ENCODE measurements at places on chromosomes 11 and 22. TPM values are rescaled to one million over a fixed set of nuclear protein-coding genes. Genes with fewer than 3 reads are reported as not detected.
A peak's percentile ranks its signal among the peaks of the same experiment; 100 is the strongest.

JHY gene
- total RNA-seq, result 2.8 TPM

SMDT1 gene
- total RNA-seq, result 16.6 TPM

DNA sequence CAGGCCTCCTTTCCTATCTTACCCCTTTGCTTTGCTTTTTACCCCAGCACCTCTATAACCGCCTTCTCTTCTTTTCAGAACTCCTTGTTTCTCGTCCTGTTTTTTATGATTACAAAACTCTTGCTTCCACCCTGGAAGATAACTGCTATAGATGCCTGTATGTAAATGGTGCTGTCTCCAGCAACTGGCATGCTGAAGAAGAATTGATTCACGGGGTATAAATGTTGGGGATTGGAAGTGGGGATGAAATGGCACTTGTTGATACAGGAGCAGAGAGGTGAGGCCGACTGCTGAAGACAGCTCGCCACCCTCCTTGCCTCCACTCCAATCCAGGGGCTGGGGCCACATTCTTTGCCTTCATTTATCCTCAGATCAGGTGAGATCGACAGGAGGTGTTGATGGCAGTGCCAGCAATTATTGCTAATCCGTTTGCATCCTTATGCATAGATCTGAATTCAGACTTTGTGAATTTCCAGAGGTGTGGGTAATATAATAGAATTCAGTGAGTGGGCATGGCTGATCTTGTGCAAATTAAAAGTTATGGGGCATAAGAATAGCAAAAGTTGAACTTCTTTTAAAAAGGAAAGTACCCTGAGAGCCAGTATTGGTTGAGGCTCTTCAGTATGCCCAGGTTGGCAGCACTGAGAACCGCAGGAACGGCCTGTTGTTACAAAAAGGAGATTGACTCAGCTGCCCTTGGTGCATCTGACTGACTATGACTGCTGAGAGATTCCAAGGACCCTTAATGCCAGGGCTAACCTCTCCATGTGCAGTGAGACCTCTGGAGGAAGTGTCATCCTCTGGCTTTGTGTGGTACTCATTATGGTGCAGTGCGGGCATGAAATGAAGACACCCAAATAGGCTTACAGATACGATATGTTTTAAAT is 5.3 kb downstream of the NEAT1 start:
- peaks cover 15% of the 10 kb centered on the region for H3K4me1 ChIP-seq
- H3K27me3 ChIP-seq, result no peaks in the 10 kb centered on the region
- DNase-seq, result peak; percentile 70

- H3K4me1 ChIP-seq, result no peaks in the 10 kb centered on the region
- DNase-seq, result peak; percentile 52
- no peak overlapping the region for H3K4me3 ChIP-seq
- H3K27ac ChIP-seq, result peak overlapping the region; percentile 9
Measured at GRCh38 chr22:41498303-41498835, 29.5 kb downstream of the ACO2 start.

Data from Peyer's patch (tissue), 4 donors.